ENCODE measurements at places on chromosomes 4 and X.

- no peak for DNase-seq
Measured at GRCh38 chrX:30488092-30488491, 89.5 kb downstream of the TASL start.

DNA sequence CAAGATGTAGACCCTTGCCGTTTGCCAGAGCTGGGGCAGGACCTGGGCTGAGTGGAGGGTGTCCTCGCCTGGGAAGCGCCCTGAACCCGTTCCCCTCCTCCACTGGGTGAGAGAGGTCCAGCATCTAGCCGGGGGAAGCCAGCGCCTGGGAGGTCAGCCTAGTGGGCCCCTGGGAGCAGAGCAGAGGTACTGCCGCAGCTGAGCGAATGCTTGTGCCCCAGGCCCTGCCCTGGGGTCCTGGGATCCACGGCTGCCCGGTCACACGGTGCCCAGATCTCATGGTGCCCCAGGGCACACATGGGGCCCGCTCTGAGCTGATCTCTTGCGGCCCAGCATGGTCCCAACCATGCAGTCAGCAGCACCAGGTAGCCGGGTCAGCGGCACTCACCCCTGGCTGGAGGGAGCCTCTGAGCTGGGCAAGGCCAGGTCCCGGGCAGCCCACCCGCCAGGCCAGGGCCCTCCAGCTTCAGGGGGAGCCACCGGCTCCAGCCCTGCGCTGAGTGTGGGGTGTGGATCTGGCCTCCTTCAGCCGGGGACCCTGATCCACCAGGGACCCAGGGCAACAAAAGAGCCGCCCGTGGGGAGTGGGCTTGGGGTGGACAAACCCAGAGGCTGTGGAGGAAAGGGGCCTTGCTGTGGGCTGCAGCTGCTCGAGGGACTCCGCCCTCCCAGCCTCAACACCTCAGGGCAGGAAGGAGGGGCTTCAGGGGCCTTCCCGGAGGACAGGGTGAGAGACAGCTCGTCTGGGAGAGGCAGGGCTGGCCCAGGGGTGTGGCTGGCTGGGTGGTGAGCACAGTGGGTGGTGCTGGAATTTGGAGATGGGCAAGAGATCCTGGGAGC, 4.1 kb upstream of the CPLX1 start:
- DNase-seq = no peak

DNA sequence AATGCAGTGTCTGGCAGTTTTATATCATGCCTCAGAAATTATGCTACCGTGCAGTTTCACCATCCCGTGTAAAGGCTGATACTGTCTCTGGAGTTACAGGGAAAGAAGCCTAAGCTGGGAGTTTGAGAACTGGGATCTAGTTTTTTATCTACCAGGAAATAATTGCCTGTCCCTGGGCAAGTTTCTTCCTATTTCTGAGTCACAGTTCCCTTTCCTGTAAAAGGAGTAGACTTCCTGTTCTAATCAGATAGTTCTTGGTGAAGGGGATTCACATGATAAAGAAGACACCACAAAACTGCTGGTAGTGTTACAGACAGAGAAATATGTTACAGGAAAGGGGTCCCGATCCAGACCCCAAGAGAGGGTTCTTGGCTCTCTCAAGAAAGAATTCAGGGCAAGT, 17.1 kb downstream of the HERC3 start:
- DNase-seq = no peak

- DNase-seq = no peak
Measured at GRCh38 chr4:67204441-67204840, 340.9 kb downstream of the CENPC start.

DNA sequence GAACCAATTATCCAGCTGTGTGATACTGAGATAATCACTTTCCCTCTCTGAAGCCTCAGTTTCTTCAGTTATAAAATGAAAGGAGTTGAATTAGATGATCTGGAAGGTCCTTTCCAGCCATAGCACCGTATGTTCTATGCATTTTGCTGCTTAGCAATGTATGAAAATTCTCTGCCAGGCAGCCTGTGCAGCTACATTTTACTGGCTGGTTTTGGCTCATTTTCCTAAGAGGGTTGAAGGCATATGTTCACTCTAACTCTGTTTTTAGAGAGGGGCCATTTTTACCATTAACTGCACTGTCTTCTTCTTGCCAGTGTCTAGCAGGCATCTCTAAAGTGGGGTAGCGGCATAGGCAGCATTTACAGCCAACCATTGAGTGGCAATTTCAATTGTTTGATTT, 26.1 kb downstream of the TRPC5 start:
- DNase-seq = no peak

GRCh38 chrX:46029777-46030176, 515.4 kb downstream of the ZNF674 start:
- DNase-seq = no peak

DNA sequence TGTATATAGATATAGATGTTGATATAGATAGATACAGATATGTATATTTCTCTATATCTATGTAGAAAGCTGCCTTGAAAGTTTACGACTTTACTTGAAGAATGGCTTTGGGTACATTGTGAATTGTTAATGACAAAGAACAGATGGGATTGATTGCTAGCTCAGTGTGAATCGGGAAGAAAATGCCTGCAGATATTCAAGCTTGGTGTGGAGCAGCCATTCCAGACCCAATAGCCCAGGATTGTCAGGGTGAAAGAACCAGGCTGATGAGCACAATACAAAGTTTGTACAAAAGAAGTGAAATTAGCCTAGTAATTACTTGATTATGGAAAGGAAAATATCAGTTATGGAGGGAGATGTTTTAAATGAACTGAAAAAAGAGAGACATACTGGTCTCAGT, 946.2 kb downstream of the STPG2 start:
- no peak for DNase-seq

GRCh38 chrX:86910602-86911311, 606.8 kb upstream of the KLHL4 start:
- no peak for DNase-seq

GRCh38 chr4:152010710-152011079, 249.9 kb upstream of the GATB start:
- DNase-seq = no peak

GRCh38 chr4:114226179-114226578, 246.7 kb upstream of the ARSJ start:
- DNase-seq = no peak

DNA sequence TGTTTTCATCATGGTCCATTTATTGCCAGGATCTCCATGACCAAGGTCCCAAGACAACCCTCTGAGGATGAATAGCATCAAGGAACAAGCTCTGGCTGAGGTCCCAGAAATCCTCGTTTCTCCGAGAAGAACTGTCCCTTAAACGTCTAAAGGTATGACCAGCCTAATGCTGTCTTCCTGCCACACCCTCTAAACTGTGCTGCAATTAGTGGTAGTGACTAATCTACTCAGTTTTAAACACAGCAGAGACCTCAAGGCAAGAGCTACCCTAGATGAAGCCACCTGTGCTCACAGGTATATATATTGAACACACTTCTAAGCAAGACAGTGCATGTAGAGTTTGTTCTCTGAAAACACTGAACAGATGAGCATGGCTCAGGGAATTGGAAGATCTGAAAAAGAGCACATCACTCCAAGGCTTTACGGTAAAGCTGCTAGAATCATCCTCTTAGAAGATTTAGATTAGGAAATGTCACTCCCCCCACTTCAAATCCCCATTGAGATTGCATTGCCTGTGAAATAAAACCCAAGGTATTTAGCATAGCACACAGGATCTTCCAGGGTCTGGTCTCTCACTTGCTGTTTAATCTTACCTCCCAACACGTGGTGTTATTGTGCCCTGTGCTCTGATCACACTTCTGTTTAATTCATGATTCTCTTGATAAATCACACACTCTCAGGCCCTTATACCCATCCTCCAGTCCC, 173.9 kb upstream of the VCX3A start:
- DNase-seq = no peak

GRCh38 chr4:150056569-150056968, 21.7 kb upstream of the DCLK2 start:
- DNase-seq = no peak

DNA sequence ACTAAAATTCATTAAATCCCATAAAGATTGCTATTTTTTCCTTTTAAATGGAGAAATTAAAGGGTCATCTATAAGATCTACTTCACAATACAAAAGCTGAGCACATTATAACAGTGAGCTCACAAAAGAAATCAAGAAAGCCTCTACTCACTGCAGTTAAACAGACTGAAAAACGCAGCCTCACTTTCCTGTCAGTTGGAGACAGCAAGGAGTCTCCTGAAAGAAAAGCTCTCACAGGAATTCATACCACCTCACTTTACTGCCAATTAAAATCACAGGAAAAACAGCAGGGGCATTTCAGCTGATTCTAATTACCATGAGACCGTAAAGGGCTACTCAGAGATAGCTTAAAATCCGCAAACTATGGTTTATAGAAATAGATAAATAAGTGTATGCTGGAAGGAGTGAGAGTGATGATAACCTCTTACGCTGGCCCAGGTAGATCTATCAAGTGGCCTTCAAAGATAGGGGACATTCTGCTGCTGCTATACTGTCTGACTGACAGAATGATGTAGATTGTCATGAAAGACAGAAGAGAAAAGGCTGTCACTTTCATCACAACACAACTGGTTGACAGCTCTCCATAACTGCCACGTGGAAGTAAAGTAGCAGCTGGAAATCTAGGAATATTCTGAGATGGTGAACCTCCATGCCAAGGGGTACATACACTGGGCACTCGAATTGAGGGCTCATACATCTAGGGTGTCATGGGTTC, 1333.7 kb upstream of the DIAPH2 start:
- no peak for DNase-seq

GRCh38 chrX:68163441-68163840, 269.9 kb downstream of the OPHN1 start:
- no peak for DNase-seq

- DNase-seq = no peak
Measured at GRCh38 chr4:10164877-10165283, 48.3 kb upstream of the WDR1 start.

DNA sequence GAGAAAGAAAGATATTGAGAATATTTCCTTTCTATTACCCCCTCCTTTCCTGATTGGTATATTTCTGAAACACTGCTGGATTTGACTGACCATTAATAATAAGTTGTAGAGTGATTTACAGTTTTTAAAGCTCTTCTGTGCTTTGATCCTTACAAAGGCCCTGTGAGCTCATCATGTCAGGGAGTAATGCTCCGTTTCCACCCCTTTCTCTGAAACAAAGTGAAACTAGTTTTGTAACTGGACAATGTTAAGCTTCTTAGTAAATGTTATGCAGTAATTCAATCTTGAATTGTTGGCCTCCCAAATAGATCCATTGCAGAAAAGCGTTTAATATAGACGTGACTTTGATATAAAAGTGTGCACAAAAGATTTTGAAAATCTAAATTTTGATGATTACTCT, 190.1 kb upstream of the GNPDA2 start:
- no peak for DNase-seq

DNA sequence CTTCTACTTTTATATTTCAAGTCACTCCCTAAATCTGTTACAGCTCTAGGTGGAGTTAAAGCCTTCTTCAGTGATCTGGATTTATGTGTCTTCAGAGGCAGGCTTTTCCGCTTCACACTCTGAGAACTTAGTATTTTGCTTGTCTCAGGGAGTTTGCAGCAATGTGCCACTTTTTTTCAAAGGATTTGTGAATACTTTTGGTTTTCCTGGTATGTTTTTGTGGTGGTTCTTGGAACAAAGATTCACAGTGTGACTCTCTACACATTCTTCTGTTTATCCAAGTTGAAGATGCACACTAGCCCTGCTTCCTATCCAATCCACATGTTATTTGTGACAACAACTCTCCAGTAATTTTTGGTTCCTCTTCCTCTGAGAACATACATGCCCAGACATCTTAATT, 1253.7 kb downstream of the TECRL start:
- no peak for DNase-seq

DNA sequence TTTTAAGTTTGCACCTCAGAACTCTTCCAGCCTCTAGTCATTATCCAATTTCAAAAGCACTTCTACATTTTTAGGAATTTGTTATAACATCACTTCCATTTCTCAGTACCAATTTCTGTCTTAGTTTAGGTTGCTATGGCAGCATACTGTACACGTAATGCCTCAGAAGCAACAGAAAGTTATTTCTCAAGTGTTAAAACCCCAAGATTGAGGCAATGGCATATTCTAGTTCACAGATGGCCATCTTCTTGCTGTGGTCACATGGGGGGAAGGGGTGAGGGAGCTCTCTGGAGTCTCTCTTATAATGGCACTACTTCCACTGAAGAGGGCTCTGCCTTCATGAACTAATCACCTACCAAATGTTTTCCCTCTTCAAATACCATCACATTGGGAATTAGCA, 220.3 kb upstream of the CTSO start:
- no peak for DNase-seq

All from activated CD4-positive, alpha-beta T cell treated with anti-CD3 and anti-CD28 coated beads, Interleukin-2, amount 50 U/mL, for 4 hours (primary cell).